ENCODE measurements at places on chromosomes 2 and 18. TPM values are rescaled to one million over a fixed set of nuclear protein-coding genes. Genes with fewer than 3 reads are reported as not detected.

The AGXT gene
- total RNA-seq = not detected

The SERPINB4 gene
- 15.7 TPM for total RNA-seq

The HMSD gene
- 0.26 TPM for total RNA-seq

The TLK1 gene
- 11.8 TPM for total RNA-seq
